ENCODE measurements at places on chromosomes 7 and 10.

GRCh38 chr7:158547817-158548216 is 39.8 kb downstream of the PTPRN2 start:
- no peak for DNase-seq

DNA sequence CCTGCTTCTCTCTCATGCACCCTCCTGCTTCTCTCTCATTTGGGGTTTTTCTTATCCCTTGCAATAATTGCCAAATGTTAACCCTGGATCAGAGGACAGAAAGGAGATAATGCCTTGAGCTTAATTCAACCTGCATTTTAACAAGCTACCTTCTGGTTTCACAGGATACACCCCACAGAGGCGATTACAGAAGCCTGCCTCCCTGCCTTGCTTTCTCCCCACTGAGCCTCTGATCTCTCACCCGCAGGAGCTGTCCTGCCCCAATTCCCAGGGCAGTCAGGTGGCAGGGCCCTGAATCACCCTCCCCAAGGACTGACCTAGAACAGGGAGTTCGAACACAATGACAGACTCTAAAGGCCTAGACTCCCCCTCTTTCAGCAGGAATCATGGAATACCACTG is 959.5 kb downstream of the GRID1 start:
- no peak for DNase-seq

DNA sequence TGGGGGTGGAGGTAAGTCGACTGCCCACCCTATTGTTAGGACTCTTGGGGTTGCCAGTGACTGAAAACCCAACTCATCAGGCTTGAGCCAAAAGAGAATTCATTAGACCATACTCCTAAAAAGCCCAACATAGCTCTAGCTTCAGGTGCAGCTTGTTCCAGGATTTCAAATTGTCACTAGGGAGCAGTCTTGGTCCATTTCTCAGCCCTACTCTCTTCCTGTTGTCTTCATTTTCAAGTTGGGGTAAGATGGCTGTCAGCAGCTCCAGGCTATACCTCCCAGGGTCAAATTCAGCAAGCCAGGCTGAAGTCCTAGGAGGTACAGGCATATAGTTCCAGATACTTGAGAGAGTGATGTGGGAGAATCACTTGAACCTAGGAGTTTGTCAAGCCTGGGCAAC is 14.9 kb upstream of the COL13A1 start:
- no peak for DNase-seq

DNA sequence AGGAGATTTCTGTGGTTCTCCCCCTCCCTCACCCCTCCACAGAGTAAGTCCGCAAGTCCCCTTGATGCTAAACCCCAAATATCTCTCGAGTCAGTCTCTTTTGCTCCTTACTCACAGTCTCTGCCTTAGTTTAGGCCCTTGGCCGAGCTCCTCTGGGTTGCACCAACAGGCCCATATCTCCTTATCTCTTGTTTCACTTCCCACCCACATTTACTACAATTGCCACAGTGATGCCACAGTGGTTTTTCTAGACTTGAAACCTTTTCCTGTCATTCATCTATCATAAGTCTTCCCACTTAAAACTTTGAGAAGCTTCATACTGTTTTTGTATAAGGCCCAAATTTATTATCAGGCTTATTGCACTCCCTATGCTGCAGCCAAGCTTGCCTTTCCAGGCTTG is 23.4 kb upstream of the NME8 start:
- DNase-seq, result no peak

DNA sequence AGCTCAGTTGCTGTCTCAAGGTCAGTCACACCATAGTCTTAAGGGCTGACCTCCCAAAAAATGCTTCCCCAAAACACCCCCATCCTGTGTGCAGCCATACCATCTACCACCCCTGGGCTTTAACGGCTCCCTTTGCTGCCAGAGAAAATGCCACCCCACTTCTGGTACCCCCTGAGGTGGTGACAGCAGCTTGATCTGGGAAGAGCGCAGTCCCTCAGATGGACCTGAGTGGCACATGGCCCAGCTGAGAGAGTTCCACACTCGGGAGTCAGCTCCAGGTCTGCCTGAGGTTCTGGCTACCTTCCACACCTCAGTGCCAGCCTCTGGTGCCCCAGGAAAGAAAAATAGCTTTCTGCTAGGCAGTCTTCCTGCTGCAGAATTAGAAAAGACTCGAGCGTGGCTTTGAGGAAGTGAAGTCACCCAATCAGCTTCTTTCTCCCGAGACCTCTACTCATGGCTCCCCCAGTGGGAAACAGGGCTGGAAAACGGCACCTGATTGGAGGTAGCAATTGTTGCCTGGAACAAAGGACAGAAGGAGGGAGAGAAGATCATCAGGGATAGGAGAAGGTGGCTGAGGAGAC is 151.7 kb downstream of the ARHGAP21 start:
- DNase-seq, result no peak

DNA sequence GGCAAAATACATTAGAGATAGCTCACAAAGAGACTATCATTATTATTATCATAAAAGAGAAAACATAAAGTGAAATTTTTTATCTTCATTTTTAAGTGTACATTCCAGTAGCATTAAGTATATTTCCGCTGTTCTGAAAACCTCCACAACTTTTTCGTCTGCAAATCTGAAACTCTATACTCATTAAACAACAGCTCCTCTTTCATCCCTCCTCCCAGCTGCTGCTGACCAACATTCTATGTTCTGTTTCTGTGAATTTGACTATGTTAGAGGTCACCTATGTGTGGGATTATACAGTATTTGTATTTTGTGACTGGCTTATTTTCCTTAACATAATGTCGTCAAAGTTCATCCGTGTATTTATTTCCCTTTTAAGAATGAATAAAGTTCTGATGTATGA is 429.3 kb upstream of the TPK1 start:
- no peak for DNase-seq

- DNase-seq, result no peak
Observed at GRCh38 chr7:112587504-112587903, 106.7 kb downstream of the LSMEM1 start.

DNA sequence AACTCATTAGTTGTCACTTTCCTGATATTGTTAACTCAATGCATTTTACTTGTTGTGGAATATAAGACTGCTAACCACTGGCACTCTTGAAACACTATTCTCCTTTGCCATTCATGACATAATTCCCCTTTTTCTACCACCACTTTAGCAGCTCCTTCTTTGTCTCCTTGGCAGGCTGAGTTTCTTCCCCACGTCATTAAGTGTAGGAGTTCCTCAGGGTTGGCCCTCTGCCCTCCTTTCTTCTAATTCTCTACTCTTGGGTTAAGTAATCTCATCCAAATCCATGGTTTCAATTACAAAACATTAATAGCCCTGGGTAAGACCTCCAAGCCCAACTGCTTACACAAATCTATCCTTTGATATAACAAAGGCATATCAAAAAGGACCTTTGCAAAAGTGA is 175.1 kb downstream of the HGF start:
- DNase-seq, result no peak

DNA sequence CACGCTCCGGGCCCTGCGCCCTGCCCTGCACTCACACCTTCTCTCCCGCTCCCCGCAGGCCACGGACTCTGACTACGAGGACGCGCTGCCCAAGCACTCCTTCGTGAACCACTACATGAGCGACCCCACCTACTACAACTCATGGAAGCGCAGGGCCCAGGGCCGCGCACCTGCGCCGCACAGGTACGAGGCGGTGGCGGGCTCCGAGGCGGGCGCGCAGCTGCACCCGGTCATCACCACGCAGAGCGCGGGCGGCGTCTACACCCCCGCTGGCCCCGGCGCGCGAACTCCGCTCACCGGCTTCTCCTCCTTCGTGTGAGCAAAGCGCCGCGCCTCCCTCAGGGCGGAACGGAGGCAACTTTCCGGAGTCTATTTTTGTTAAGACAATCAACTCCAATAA is 417.0 kb upstream of the FOXK1 start:
- no peak for DNase-seq

- no peak for DNase-seq
Observed at GRCh38 chr10:118271671-118272070, 70.5 kb downstream of the FAM204A start.

DNA sequence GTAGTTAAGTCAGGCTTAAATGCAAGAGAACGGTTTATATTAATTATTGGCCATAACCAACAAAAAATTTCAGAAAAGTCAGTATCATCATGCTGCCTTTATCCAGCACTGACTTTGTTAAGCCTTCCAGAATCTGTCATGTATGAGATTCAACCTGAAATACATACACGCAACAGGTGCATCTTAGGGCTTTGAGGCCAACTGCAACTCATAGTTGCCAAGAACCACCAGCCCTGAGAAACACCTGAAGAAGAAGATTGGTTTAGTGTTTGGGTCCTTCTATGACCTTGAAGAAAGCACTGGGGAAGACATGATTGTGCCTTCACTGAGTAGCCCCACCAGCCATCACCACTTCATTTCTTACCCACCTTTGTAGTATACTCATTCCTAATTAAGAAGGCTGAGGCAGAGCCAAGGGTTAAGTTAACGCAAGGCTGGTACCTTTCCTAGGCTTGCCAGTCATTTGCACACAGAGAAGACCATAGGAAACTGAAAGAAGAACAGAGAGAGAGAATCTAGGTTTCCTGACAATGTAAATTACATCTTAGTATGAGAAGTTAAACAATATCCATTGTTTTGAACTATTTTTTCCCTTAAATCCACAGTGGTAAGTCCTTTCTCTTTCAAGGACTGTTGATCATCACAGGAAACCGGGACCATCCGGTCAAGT is 200.1 kb upstream of the PRKCQ start:
- DNase-seq, result no peak

GRCh38 chr7:26451997-26452396 is 160.3 kb downstream of the SNX10 start:
- DNase-seq, result no peak

- no peak for DNase-seq
Observed at GRCh38 chr10:66555061-66555460, 370.8 kb upstream of the LRRTM3 start.

- DNase-seq, result no peak
Observed at GRCh38 chr7:32158076-32158475, 87.9 kb upstream of the PDE1C start.

DNA sequence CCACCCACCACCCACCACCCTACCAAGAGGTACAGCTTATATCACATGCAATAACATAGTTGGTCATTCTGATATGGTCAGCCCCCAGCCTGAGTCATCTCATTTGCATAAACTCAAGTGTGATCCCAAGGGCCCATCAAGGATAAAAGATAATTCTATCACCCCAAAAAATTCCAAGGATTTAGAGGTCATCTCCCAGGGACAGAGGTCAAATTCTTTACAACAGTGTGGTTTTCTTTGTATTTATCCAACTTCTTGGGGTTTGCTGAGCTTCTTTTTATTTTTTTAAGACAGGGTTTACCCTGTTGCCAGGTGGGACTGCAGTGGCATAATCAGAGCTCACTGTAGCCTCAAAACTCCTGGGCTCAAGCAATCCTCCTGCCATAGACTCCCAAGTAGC is 9.4 kb upstream of the GTPBP10 start:
- no peak for DNase-seq

DNA sequence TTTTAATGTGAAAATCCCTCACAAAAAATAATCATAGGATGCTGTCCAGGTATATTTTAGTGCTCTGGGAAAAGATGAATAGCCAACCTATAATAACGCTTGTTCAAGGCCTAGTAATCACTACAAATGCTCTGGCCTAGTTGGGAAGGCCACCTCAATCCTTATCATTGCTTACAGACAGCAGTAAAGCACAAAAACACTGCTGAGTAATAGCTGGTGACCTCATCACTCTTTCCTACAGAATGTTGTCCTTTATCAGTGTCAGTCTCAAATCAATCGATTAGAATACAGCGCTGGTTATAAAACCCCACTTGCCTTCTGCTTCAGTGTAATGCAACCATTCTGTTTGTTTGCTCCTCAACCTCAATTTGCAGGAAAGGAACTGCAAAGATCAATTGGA is 72.6 kb upstream of the STEAP1 start:
- DNase-seq, result no peak
